Stimulated activated CD4-positive, alpha-beta T cell treated with anti-CD3 and anti-CD28 coated beads, Interleukin-15, amount 100 ng/mL, for 1 hour (primary cell): ENCODE measurements at places on chromosomes 12 and 14.

- no peak for DNase-seq
These were observed 173.6 kb upstream of the MGAT4C start for GRCh38 chr12:86429824-86430223.

DNA sequence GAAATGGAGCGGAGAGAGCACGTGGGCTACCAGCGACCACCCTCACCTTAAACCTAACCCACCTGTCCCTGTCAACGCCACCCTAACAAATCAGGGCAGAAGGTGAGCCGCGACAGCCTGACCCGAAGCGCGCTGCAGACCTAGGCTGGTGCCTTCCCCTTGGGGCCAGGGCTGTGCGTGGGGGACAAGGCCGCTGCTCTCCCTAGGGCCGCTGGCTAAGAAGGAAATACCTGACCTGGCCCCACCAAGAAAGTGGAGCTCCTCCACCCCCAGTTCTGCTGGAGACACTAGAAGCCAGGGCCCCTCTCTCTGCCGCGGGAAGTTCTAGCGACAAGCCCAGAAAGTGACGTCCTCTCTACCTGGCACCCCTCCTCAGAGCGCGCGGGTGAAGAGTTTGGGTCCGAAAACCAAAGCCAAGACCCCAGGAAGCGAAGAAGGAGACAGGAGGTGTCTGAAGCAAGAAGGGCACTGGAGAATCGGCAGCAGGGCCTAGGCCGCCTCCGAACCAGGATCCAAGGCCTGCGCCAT, 7.5 kb downstream of the SIX1 start:
- no peak for DNase-seq

GRCh38 chr12:50508970-50509663, 4.3 kb downstream of the DIP2B start:
- DNase-seq: no peak

DNA sequence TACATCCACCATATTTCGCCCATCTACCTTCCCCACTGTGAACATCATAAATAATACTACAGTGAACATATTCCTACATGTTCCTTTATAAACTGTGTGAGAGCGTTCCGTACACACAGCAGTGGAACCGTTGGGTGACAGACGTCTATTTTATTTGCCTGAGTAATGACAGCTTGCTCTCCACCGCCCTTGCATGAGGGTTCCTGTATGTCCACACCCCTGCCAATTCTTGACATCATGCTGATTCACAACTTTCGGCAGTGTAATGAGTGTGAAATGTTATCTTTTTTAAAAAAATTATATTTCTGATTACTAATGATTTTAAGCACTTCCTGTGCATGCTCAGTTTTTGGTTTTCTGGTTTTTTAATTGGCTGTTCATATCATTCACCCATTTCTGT, 4.3 kb upstream of the RAD52 start:
- no peak for DNase-seq

GRCh38 chr12:4307593-4308333, 13.2 kb upstream of the TIGAR start:
- DNase-seq: no peak

- no peak for DNase-seq
These were observed 1.7 kb downstream of the HAL start for GRCh38 chr12:95994476-95994875.

GRCh38 chr14:100070310-100070709, 5.1 kb downstream of the EVL start:
- DNase-seq: no peak

DNA sequence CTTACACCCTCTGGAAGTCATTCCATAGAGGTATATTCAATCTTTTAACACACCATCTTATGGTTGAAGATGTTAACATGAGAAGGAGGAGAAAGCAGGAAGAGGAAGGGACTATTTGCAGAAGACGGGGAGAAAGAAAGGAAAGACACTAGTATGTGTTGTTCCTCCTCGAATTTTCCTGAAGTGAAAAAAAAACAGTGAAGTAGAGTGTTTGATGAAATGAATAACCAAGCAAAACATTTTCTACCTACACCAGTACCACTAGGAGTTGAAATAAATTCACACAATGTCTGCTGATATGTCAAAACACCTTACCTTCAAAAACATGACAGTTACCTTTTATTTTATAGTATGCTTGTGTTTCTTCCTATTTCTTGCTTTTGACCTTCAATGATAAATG, 1.4 kb upstream of the CNOT2 start:
- DNase-seq: no peak

DNA sequence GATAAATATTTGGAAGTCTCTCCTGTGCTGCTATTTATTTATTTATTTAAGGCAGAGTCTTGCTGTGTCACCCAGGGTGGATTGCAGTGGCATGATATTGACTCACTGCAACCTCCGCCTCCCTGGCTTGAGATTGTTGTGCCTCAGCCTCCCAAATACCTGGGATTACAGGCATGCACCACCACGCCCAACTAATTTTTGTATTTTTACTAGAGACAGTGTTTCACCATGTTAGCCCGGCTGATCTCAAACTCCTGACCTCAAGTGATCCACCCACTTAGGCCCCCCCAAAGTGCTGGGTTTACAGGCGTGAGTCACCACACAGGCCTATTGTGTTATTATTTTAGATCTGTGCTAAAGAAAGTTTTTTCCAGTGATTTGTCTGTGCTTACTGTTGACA, 225.2 kb downstream of the CCER1 start:
- DNase-seq: no peak

DNA sequence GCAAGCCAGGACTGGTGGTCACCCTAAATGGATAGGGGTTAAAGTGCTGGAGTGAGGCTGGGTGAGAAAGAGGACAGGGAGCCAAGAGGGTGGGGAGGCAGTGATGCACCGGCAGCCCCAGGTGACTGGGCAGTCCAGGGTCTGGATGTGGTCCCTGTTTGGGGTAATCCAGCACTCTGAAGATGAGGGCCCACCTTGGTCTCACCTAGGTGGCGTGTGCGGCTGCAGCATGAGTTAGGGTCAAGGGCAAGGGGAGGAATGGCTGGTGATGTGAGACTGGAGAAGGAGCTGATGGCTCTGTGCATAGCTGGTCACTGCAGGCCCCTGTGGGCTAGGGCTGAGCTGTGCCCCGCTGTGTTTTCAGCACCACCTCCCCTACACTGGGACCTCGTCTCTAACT, 1.6 kb upstream of the C1RL start:
- DNase-seq: no peak

- no peak for DNase-seq
These were observed 37.2 kb downstream of the CFAP251 start for GRCh38 chr12:121955258-121956237.

DNA sequence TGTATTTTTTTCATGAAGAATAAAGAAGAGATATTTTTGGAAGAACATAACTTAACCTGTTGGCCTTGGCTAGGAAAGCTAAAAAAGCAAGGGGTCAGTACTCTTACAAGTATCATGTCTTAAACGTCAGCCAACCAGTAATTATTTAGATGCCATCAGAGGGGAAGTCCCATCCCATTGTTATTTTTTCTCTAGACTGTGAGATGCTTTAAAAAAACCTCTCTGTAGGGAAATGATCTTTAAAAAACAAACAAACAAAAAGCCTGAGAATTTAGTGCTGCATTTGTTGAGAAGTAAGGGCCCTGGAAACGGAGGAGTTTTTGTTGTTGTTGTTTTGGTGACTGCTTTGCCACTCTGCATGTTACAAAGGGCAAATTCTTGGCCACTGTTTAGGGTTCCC, 474.0 kb downstream of the ZFP36L1 start:
- DNase-seq: no peak

DNA sequence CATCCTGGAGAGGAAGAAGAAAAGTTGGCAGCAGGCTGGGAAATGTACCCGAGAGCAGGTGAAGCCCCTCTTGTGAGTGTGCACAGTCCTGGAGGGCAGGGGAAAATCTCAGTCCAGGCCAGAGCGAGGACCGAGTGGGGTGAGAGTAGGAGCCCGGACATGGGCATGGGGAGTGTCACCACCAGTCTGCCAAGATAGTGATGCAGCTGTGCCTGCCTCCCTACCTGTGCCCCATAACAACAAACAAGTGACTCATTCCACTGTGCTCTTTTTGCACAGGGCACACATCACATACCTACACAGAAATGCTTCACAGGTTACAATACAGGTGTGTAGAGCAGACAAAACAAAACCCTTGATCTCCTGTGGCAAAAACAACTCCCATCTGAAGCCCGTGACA, 205.9 kb upstream of the PELI2 start:
- no peak for DNase-seq

DNA sequence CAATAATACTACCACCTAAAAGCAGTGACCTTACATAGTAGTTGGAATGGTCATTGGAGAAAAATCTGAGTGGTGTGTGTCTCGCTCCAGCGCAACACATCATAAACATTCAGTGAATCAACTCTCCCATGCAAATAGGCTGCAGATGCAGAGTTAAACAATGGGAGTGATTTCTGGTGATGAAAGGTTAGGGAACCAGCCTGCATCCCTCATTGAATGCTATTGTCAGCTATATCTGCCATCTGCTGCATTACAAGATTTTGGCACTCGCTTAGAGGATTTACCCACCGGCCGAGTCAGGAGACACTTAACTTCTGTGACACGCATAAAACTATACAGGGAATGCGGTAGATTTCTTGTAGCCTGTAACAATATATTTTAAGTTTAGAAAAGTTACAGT, 900.9 kb downstream of the FLRT2 start:
- no peak for DNase-seq

DNA sequence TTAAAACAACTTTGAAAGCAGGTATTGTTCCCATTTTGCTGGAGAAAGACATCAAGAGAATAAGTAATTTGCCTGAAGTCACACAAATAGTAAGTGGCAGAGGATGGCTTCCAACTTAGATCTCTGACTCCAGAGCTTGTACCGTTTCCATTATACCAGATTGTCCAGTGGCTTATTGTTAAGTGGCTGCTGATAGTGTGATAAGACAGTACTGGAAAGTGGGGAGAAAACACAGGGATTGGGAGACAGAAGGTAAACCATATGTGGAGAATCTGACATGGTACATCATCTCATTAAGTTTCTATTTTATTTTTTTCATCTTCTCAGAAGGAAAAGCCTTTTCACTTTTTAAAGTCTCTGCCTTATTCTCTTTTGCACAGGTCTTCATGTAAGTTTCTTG, 108.5 kb downstream of the SRGAP1 start:
- DNase-seq: no peak
